ENCODE measurements at places on chromosomes 12 and 14.

GRCh38 chr12:106704081-106704480 is 70.4 kb upstream of the RIC8B start:
- no peak for DNase-seq

DNA sequence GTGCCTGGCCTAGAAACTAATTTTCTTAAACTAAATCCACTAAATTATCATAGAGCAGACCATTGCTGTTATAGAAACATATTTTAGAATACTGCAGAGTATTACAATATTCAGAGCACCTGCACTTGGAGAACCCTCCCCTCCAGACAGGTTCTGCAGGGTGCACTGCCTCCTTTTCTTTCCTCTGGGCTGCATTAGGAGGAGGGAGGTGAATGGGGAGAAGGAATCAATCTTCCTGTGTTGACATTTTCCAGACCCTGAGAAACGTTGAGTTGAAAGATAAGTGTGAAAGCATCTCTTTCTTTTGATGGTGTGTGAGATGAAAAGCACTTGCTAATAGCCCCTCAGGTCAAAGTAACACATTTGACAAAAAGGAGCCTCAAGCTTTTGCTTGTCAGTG is 7.3 kb downstream of the SYNE2 start:
- no peak for DNase-seq

- no peak for DNase-seq
These were observed 436.7 kb downstream of the ATP23 start for GRCh38 chr12:58378028-58378427.

- peak; percentile 50 for DNase-seq
These were observed at the start of gene MAP3K12 for GRCh38 chr12:53499266-53500141. TSS of gene MAP3K12 (minus strand) at chr12:53499458. CDS start at chr12:53487391, 12,067 bp downstream.

DNA sequence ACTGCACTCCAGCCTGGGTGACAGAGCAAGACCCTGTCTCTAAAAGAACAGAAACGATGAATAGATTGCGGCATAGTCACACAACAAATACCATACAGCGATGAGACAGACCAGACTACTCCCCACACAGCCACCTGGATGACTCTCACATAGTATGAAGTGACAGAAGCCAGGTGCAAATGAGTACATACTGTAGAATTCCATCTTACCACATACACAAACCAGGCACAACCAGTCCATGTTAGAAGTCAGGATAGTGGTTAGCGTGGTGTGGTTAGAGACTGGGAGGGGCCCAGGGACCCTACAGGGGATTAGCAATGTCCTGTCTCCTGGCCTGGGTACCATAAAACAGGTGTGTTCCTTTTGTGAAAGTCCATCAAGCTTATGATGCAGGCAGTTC is 53.8 kb downstream of the FAM222A start:
- no peak for DNase-seq

- DNase-seq, result no peak
These were observed 280.5 kb downstream of the DPF3 start for GRCh38 chr14:72613231-72613974.

DNA sequence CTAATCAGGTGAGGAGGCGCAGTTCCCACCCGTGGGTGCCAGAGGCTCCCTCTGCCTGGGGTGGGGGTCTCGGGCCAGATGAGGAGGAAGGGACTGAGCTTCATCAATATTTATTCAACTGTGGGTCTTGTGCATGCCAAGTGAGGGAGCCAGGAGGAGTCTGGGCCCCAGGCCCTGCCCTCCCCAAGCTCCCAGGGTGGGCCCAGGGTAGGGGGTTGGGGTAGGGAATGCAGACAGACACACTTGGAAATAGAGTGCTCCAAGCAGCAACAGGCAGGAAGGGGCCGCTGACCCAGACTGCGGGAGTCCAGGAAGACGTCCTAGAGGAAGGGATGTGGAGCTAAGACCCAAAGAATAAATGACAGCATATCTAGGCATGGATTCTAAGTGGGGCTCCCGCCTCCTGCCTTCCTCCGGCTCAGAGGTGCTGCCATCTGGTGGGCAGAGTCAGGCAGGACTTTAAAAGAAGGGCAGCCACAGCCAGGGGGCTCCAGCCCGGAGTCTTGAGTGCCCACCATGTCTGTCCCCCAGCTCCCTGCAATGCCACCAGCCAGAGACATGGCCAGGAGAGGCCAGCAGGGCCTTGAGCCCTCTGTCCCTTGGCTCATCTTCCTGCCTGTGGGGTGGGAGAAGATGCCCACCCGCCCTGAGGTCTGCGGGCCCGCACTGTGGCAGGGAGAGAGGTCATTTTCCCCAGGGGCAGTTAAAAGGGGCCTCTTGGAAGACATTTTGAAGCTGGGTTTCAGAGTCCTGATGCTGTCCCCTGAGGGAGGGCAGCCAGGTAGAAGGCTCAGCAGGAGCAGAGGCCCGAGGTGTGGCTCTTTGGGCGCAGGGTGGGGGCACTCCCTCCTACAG is 70.1 kb downstream of the PHETA1 start:
- peak; percentile 22 for DNase-seq

DNA sequence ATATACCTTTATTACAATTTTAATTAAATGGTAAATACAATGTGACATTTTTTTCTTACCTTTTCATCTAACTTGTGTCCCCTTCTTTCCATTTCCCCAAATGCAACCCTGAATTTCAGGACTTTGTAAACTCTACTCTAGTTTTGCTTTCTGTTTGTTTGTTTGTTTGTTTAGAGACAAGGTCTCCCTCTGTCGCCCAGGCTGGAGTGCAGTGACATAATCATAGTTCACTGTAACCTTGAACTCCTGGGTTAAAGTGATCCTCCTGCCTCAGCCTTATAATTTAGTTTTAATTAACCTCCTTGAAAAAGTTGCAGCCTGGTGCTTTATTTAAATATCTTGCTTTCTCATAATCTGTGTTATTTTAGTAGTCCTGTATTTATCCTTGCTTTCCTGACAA is 59.0 kb upstream of the MON2 start:
- DNase-seq, result no peak

DNA sequence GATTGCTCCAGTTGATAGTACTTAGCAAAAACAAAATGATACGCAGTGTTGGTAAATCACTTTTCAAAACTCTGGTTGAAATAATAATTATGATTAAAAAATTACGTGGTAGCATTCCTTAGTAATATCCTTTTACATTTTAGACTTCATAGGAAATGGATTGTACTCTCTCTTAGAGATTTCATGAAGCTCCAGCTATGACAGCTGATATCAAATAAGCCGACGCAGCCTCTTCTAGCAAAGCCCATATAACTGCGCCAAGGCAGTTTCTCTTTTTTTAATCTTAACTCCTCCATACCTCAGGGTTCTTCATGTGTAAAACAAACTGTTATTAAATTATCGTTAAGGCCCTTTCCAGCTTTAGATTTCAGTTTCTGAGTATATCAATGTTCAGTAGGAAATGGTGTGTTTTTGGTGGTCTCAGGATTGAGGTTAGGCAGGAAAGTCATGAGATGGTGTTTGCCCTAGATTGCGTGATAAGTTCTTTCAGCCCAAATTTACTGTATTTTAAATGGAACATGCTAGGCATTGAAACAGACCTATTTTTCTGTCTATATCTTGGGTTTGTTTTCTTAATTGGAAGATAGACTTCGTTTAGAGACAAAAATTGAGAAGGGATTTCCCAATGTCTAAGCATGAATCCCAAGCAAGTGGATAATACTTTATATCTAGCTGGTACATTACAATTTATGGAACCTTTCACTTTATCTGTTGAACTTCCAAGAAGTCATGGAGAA is 902 bp upstream of the CFL2 start:
- DNase-seq, result no peak

GRCh38 chr12:26239122-26239851 is 43.9 kb downstream of the SSPN start:
- no peak for DNase-seq

- DNase-seq, result no peak
These were observed 43.8 kb upstream of the BICD1 start for GRCh38 chr12:32062881-32063280.

DNA sequence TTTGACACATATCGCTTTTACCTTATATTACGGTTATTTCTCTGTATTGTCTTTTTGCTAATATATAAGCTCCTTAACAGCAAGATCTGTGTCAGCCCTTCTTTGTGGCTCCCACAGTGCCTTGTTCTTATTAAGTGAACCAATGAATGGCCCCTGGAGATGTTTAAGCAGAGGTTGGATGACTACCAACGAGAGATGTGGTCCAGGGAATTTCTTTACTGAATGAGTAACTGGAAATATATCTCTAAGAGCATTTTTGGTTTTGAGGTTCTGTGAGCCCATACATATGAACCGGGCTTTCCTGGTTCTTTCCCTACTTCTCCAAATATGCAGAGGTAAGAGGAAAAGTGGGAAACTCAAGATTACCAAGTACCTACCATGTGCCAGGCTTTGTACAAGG is 23.5 kb downstream of the CALCOCO1 start:
- no peak for DNase-seq

- no peak for DNase-seq
These were observed 72.0 kb downstream of the PPP2R5E start for GRCh38 chr14:63470962-63471793.

DNA sequence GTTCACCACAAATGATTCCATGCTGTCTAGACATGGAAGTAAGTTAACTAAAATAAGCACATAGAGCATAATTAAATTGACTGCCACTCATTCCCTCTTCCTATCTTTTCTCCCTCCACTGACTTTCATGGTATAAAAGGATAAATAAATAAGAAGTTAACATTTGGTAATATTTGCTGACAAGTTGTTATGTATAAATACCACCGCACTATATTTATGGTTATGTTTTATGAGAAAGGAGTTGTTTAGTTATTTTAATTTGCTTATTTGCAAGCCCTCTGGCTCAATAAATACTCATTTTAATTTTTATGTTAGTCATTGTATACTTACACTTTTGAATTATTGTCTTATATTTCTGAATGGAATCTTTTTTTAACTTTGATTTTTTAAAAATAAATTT is 113.5 kb downstream of the MIPOL1 start:
- DNase-seq, result no peak

- no peak for DNase-seq
These were observed 5.2 kb downstream of the DPF3 start for GRCh38 chr14:72888636-72889201.

DNA sequence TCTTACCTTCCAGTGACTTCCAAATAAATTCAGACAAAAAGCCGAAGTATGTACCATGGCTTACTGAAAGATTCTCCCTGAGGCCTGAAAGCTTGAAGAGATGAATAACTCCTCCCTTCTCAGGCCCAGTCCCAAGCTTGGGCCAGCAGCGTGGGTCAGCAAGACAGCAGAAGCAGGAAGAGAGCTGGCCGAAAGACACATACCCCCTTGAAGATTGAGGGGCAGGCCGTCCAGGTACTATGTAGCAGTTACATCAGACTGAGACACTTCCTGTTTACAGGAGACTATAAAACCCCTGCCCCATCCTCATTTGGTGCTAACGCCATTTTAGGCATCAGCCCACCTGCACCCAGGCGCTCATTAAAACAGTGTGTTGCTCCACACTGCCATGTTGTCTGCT is 15.0 kb downstream of the NDUFA12 start:
- DNase-seq, result no peak

- DNase-seq, result no peak
These were observed 1.7 kb downstream of the ZDHHC17 start for GRCh38 chr12:76765598-76765997.

DNA sequence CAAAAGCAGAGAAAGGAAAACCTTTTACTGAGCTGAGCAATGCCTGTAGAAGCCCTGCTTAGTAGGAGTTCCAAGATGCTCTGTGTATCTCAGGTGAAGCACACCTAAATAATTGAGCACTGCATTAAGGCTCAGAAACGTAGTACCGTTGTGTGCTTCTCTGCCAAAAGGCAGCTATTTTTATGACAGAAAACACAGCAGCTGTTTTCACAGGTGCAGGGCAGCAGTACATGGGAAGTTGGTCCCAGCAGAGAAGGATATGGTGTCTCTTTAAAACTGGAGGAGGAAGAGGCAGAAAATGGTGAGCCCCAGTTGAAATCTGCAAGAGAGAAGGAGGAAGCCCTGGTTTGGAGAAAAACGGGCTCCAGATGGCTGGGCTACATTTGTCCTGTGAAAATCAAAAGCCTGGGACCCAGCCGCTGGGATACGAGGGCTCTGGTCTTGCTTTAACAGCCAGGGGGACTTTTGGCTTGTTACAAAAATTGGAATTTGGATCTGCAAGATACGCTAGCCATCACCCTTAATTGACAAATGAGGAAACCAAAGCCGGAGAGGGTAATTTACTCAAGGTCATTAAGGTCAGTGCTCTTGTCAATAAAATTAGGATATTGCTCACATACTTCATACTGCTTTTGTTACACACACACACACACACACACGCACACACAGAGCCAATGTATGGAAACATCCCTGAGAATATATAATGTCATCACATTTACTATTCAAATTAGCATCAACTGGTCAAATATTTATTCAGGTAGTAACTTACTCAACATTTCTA is 27.3 kb downstream of the SPRING1 start:
- DNase-seq, result no peak

DNA sequence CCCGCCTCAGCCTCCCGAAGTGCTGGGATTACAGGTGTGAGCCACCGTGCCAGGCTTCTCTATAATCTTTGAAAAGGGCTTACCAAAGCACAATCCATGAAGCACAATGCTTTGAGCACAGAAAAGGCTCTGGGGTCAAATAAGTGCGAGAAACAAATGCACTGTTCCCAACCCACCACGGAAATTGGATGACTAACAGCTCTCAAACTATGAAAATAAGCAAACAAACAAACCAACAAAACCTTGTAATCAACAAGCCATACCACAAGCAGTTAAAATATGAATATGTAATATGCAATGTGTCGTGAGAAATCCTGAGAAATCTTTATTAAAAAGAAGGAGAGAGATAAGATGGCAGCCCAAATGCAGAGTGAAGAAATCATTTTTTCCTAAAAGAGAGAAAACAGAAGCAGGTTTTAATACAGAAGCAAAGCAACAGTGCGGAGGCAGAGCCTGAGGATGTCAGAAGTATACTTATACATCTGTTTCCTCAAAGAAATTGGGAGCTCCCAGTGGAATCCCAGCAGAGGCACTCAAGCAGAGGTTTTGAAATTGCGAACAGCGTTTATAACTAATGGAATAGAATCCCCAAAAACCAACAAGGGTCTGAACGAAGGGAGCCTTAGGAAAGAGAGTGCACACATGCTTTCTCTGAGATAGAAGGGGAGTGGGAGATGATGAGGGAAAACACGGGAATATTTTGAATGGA is 17.1 kb downstream of the SMCO2 start:
- DNase-seq, result no peak

DNA sequence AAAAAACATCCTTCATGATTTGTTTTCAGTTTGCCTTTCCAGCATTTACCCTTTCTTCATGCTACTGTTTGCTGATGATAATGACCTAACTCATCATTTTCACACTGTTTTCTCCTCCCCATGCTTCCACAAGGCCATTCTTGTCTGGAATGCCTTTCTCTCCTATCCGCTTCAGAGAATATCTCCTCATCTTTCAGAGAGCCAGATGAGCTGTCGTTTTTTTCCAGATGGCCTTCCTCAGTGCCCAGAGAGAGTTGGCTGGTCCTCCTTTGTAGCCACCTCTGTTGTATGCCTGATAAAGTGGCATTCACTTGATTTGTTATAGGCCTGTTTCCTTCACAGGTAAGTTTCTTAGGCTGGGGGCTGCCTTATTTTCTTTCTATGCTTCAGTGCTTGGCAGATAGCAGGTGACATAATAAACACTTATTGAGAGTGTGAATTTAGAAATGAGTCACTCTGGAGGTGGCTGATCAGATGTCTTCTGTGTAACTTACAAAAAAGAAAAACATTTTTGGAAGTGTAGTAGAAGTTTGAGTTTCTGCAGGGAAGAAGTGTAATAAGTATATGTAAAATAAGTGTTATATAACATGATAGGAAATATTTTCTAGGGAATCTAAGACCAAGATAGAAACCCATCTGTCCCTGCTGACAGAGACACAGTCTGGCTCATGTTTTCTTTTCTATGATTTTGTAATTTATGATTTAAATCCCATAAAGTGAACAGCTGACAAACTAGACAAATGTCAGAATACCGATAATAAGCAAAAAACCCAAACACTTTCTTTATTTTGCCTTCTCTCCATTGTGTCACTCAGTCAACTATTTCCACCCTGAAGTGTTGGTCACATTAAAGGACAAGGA is 174.5 kb downstream of the DACT1 start:
- DNase-seq, result no peak

Data from stimulated activated CD8-positive, alpha-beta memory T cell treated with anti-CD3 and anti-CD28 coated beads, Interleukin-7, amount 100 ng/mL, for 48 hours (primary cell).